Activated naive CD8-positive, alpha-beta T cell treated with anti-CD3 and anti-CD28 coated beads, Interleukin-2, amount 10 ng/mL, durations not matched to agents 7 days and 5 days (primary cell): ENCODE measurements at places on chromosomes 13 and 19.

GRCh38 chr19:16899566-16900075, 10.8 kb downstream of the F2RL3 start:
- peak; percentile 63 for DNase-seq

- DNase-seq: no peak
Observed at GRCh38 chr19:6925801-6926751, 38.7 kb downstream of the ADGRE1 start.

DNA sequence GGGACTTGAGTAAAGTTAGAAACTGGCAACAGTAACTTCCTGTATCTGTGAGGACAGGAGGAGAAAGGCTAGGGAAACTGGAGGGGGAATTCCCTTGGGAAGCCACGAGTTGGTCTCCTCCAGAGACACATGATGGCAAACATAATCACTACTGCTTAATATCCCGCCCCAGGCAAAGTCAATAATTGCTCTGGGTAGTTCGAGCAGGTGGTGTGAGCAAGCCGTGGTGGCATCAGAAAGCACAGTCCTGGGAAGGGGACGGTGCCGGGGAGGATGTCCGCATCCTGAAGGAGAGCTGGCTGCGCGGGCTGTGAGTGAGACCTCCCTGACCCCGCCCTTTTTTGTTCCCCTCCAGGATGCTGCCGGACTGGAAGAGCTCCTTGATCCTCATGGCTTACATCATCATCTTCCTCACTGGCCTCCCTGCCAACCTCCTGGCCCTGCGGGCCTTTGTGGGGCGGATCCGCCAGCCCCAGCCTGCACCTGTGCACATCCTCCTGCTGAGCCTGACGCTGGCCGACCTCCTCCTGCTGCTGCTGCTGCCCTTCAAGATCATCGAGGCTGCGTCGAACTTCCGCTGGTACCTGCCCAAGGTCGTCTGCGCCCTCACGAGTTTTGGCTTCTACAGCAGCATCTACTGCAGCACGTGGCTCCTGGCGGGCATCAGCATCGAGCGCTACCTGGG, 1.4 kb downstream of the FFAR2 start:
- no peak for DNase-seq

DNA sequence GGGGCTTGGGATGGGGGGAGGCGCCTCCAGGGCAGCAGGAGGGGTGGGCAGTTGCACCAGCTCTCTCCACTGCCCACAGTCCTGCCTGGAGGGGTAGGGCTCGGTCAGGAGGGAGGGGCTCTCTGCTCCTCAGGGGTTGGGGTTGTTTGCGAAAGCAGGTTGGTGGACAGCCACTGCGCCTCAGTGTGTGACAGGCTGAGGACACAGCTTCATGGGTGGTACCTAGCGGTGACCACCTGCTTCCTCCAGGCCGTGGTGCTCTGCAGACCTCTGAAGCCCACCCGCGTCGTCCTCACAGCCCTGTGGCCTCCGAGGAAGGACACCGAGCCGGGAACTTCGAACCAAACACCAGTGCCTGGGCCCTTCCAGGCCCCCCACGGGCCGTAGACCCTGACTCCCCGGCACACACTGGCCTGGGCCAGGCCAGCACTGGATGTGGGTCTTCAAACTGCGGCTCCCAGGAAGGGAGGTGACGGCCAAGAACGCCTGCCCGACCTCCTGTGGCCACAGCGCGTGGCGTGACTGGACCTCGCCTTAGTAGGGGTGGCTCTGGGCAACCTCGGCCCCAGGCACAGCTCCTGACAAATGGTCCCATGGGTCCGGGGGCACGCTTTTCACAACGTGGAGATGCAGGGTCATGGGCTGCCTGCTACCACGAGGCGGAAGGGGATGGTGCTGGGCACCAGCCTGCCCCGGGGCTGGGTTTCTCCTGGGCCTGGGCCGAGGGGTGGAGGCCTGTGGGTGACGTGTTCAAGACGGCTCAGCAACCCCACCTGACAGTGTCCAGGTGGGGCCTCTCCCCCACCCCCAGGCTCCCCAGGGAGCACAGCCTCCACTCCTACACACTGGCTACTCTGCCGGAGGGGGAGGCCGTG, 173.2 kb downstream of the KDM4B start:
- DNase-seq: no peak

DNA sequence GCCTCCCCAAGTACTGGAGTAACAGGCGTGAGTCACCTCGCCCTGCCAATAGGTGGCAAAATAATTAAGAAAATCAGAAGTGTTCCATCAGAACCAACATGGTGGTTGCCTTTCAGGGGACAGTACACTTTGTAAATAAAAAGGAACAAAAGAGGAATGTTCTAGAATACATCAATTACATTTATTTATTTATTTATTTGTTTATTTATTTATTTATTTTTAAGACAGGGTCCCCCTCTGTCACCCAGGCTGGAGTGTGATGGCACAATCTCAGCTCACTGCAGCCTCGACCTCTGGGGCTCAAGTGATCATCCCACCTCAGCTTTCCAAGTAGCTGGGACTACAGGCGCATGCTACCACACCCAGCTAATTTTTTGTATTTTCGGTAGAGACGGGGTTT, 12.9 kb upstream of the TYROBP start:
- DNase-seq: no peak

- no peak for DNase-seq
Observed at GRCh38 chr13:67227131-67227983, 2.8 kb downstream of the PCDH9 start.

DNA sequence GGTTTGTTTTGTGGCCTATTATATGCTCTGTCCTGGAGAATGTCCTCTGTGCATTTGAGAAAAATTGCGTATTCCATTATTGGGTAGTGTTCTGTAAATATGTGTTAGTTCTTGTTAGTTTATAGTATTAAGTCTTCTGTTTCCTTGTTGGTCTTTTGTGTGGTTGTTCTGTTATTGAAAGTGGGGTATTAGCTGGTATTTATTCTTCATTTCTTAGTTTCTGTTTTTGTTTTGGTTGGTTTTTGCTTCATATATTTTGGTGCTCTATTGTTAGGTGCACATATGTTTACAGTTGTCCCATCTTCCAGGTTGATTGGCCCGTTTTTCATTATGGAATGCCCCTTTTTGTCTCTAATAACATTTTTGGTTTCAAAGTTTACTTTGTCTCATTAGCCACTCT, 77.3 kb downstream of the DNAJC15 start:
- DNase-seq: no peak

DNA sequence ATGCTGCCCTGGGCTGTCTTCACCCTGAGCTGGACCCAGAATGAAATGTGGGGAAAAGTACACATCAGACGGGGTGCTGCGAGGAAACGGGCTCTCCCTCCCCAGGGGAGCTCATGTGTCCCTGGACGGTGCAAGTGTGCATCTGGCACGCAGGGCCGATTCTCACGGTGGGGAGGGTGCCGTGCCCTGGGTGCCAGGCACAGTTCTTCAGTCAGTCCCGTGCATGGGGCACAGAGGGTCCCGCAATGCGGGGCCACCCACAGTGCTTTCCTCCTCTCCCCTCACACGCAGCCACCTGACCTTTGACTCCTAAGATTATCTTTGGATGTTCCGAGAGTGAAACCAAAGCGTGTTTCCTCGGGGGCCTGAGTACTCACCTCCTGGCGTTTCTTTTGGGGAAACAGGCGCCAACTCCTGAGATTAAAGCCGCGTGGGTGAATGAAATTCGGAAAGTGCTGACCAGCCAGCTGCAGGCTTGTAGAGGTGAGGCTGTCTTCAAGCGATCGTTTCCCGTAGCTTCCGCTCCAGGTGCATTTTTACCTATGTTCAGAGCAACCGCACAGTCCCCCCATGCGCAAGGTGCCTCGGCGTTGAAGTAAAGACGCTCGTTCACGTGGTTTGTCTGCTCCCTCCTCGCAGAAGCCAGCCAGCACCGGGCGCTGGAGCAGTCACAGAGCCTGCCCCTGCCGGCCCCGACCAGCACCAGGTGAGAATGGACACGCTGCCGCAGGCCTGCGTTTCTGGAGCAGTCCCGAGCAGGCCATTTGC, 17.5 kb upstream of the F7 start:
- no peak for DNase-seq

GRCh38 chr19:52673014-52673413, 34.9 kb upstream of the ZNF83 start:
- DNase-seq: no peak

DNA sequence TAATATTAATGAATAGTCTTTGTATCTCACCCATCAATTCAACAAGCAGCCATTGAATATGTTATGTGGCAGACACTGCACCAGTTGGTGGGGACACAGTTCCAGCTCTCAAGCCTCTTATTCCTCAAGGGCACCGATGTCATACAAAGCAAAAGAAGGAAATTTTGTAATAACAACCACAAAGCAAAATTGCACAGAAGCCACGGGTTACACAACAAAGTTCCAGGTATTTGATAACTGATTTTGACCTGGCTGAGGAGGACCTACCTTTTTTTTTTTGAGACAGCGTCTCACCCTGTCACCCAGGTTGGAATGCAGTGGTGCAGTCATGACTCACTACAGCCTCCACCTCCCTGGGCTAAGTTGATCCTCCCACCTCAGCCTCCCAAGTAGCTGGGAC, 266.7 kb downstream of the FOXO1 start:
- DNase-seq: no peak

- DNase-seq: peak; percentile 30
Observed at GRCh38 chr19:39032063-39032918, at the start of gene FBXO27. FBXO27 (minus strand) TSS chr19:39032549; CDS start chr19:39032227, 322 bp downstream.

DNA sequence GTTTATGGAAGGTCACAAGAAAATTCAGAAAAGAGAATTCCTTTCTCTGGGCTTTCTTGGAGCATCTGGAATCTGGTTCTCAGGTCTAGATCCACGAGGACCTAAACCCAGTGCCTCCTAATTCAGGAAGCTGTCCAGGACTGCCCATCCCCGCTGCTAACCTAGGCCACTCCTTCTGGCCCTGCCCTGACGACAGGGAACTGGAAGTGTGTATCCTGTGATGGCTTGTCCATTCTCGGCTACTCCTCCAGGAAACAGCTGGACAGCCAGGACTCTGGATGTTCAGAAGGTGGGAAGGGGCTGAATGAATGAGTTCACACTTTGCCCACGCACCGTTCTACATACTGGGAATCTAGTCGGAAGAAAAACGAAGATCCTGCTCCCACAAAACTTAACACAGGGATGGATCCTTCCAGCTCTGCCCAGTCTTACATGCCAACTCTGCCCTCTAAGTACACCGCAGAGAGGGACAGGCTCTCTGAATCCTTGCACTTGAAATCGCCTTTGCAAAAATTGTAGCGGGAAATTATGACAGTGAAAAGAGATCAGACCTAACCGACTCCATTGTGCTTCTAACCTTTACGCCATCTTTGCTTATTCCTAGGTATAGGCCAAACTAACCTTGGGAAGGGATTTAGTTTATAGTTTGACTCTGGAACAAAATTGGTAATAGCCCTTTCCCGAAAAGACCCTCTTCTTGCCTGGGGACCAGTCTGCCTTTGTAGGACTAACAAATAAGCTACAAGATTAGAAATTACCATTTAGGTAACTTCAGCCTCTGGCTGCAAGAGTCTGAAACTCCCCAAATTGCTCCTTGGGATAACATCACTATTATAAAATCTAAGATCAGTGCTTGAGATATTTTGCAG, 1.8 kb downstream of the LSM4 start:
- no peak for DNase-seq

GRCh38 chr19:18044825-18045304, 36.9 kb downstream of the ARRDC2 start:
- peak; percentile 84 for DNase-seq

DNA sequence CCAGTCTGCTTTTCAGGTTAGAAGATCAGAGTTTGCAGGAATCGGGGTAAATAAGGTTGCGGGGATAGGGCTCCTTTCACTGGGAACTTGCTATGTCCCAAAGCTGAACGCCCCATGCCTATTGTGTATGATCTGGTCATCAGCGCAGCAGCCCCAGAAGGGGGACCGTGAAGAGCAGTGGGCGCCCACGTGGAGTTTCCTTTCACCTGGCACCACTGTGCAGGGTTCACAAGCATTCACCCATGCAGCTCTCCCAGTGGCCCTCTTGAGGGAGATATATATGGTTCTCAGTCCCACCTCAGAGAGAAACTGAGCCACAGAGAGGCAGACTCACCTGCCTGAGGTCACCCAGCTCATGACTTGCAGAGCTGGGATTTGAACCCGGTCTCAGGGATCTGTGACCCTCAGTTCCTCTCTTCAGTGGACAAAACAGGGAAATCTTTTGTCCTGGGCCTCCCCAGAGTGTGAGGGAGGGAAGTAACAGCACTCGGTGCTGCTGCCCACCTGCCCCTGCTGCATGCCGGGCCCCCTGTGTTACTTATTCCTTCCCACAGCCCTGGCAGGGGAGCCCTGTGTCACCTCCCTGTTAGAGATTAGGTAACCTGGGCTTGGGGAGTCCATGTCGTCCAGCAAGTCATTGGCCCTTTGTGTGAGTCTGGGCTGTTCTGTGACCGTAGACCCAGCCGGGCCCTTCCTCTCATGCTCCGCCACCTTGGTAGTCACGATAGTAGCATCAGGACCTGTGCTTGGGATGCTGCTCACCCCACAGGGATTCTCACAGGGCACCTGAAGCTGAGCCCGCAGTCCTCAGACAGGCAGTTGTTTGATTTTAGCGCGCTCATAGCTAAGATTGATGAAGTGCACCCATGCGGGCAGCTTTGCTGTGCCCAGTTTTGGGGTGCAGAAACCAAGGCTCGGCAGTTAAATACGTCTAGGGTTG, 27.9 kb downstream of the PPP5C start:
- peak; percentile 15 for DNase-seq

GRCh38 chr13:31056644-31057271, 104.9 kb downstream of the HSPH1 start:
- DNase-seq: no peak

DNA sequence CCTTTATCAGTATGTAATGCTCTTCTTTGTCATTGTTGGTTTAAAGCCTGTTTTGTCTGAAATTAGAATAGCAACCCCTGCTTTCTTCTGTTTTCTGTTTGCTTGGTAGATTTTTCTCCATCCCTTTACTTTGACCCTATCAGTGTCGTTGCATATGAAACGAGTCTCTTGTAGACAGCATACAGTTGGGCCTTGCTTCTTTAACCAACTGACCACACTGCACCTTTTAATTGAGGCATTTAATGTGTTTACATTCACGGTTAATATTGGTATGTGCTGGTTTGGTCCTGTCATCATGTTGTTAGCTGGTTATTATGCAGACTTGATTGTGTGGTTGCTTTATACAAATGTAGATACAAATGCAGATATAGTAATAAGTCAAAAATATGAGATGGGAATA, 71.1 kb downstream of the PDS5B start:
- DNase-seq: no peak

DNA sequence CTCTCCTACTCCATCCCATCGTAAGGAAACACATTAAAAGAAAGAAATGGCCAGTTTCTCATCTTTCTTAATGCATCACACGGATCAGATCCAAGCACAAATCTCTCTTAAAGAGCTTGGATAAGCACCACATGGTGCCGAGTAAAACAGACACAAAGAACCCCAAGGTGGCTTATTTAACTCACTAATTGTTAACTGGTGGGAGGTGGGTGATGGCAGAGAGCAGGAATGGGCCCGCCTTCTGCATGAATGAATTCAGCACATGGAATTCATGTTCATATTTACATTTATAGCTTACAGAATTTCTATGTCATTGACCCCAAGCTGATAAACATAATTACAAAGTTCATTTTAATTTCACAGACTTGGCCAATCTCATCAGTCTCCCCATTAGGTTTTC, 89.9 kb downstream of the MZT1 start:
- DNase-seq: no peak

GRCh38 chr19:17739121-17739875, 12.0 kb upstream of the FCHO1 start:
- DNase-seq: no peak
